ENCODE measurements at places on chromosomes 2 and 18. TPM values are rescaled to one million over a fixed set of nuclear protein-coding genes. Genes with fewer than 3 reads are reported as not detected.

SERPINB10 gene
- 0.33 TPM for total RNA-seq

ALPP gene
- not detected for total RNA-seq

BBS5 gene
- 16.9 TPM for total RNA-seq

ARHGEF4 gene
- 71.0 TPM for total RNA-seq

SKOR2 gene
- total RNA-seq = 0.55 TPM

CCDC74B gene
- 17.6 TPM for total RNA-seq

HTR2B gene
- total RNA-seq = 1.1 TPM

SULT1C2 gene
- total RNA-seq = 4.4 TPM

ANKAR gene
- total RNA-seq = 41.7 TPM

EHD3 gene
- total RNA-seq = 13.3 TPM

SPHKAP gene
- 6.9 TPM for total RNA-seq

GALNT5 gene
- 7.6 TPM for total RNA-seq

SNTG2 gene
- 1.9 TPM for total RNA-seq

MLPH gene
- total RNA-seq = 5.2 TPM

NCOA1 gene
- 85.5 TPM for total RNA-seq

ADCY3 gene
- total RNA-seq = 61.7 TPM

SLC4A5 gene
- 1.2 TPM for total RNA-seq

SPDYA gene
- total RNA-seq = 2.3 TPM

PROKR1 gene
- 5.8 TPM for total RNA-seq

TFPI gene
- total RNA-seq = 99.0 TPM

UGT1A10 gene
- not detected for total RNA-seq

TMEM247 gene
- total RNA-seq = not detected

ACKR3 gene
- 19.7 TPM for total RNA-seq

REG3A gene
- total RNA-seq = not detected

GREB1L gene
- total RNA-seq = 7.9 TPM

DNAJC5G gene
- total RNA-seq = 0.22 TPM

ATOH8 gene
- total RNA-seq = 25.8 TPM

CD28 gene
- 3.7 TPM for total RNA-seq

OTOS gene
- not detected for total RNA-seq

SIGLEC15 gene
- not detected for total RNA-seq

AQP12A gene
- total RNA-seq = not detected

UGT1A7 gene
- not detected for total RNA-seq

TMEM178A gene
- total RNA-seq = 13.6 TPM

KIF1A gene
- 186 TPM for total RNA-seq

GREB1 gene
- total RNA-seq = 36.6 TPM

CDC42EP3 gene
- total RNA-seq = 10.9 TPM

ZNF2 gene
- total RNA-seq = 11.8 TPM

LIMS3 gene
- 6.9 TPM for total RNA-seq

MDH1B gene
- total RNA-seq = 14.4 TPM

ELP2 gene
- total RNA-seq = 167 TPM

HOXD13 gene
- total RNA-seq = not detected

RAB10 gene
- 120 TPM for total RNA-seq

ACADL gene
- 4.8 TPM for total RNA-seq

ALPI gene
- not detected for total RNA-seq

ZBTB7C gene
- 7.6 TPM for total RNA-seq

AGXT gene
- 0.17 TPM for total RNA-seq

MC5R gene
- 0.30 TPM for total RNA-seq

MOCOS gene
- total RNA-seq = 0.89 TPM

CRACDL gene
- total RNA-seq = 2.1 TPM

LYPD6 gene
- total RNA-seq = 42.6 TPM

TNS1 gene
- total RNA-seq = 54.3 TPM
